Endothelial cell of umbilical vein (primary cell): ENCODE measurements at places on chromosomes 11 and 22. TPM values are rescaled to one million over a fixed set of nuclear protein-coding genes. Genes with fewer than 3 reads are reported as not detected.

The GLB1L2 gene
- 0.48 and 0.59 TPM in 2 replicates for polyA plus RNA-seq

The GLB1L3 gene
- polyA plus RNA-seq, result not detected in 2 replicates

The PTPRCAP gene
- 3.6 and 6.5 TPM in 2 replicates for polyA plus RNA-seq

- DNase-seq, result no peak
Observed at GRCh38 chr11:123195188-123196059, at the start of gene CLMP. CLMP (minus strand) TSS chr11:123195248; CDS start chr11:123194940, 308 bp downstream.

GRCh38 chr22:32744176-32744959 lies 57.1 kb upstream of the TIMP3 start:
- no peak for DNase-seq

DNA sequence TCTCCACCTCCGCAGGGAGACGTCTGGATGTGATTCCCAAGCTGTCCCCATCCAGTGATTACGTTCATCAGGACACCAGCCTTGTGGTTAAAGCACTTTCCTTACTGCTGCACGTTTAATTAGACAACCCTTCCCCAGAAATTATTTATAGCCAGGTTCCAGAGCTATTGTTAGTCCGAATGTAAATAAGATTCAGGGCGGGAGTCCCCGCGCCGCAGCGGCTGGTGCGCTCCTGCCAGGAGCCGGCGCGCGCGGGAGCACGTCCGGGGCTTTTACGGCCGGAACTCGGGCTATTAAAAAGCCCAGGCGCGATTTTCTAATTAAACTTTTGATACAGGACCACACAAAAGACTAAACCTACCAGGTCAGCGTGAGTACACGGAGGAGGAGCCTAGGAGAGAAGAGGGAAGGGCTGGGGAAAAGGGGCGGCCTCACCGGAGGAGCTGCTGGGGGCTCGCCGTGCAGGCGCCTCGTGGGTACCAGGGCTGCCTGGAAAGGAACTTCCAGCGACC lies 538.3 kb downstream of the OPCML start:
- no peak for DNase-seq

DNA sequence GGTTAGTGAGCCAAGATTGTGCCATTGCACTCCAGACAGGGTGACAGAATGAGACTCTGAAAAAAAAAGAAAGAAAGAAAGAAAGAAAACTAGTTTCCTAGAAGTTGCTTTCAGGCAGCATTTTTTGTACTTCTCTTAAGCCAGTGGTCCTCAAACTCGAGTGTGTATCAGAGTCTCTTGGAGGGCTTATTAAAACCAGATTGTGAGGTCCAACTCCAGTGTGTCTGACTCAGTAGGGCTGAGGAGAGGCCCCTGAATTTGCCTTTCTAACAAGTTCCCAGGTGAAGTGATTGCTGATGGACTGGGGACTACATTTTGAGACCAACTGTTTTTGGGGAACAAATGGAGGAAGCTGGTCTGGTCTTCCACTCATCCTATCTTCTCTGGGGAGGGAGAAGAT lies 57.5 kb upstream of the VSTM5 start:
- no peak for DNase-seq

DNA sequence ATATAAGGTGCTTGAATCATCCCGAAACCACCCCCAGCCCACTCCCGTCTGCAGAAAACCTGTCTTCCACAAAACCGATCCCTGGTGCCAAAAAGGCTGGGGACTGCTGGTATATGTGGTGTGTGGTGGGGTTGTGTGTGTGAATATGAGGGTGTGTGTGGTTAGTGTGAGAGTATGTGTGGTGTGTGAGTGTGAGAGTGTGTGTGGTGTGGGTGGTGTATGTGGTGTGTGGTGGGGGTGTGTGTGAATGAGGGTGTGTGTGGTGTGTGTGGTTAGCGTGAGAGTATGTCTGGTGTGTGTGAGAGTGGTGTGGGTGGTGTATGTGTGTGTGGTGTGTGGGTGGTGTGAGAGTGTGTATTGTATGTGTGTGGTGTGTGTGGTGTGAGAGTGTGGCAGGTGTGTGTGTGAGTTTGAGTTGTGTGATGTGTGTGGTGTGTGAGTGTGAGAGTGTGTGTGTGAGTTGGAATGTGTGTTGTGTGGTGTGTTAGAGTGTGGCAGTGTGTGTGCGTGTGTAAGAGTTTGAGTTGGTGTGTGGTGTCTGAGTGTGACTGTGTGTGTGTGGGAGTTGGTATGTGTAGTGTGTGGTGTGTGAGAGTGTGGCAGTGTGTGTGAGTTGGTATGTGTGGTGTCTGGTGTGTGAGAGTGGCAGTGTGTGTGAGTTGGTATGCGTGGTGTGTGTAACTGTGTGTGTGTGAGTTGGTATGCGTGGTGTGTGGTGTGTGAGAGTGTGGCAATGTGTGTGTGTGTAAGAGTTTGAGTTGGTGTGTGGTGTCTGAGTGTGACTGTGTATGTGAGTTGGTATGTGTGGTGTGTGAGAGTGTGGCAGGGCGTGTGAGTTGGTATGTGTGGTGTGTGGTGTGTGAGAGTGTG lies 6.5 kb downstream of the UPK3A start:
- no peak for DNase-seq

- DNase-seq, result no peak
Observed at GRCh38 chr11:11558826-11559225, 63.0 kb downstream of the GALNT18 start.

GRCh38 chr22:45673482-45674175 lies 2.0 kb downstream of the ATXN10 start:
- no peak for DNase-seq

DNA sequence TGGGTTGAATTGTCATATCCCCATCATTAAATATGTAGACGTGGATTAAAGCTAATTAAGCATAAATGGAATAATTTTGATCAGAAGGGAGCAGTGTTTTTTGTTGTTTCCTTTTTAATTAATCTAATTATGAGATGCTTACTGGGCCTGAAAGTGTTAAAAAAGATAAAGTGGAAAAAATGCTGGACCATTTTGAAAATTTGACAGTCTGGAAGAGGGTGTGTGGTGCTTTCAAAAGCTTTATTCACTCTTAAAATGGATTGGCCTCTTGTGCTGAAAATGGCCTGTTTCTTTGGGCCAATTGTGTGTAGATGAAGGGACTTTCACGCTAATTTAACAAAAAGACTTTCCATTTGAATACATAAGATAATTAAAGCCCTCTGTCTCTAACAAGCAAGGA lies 1.8 kb downstream of the TNRC6B start:
- DNase-seq, result no peak

- DNase-seq, result no peak
Observed at GRCh38 chr11:85717429-85717828, 31.4 kb upstream of the CCDC89 start.

DNA sequence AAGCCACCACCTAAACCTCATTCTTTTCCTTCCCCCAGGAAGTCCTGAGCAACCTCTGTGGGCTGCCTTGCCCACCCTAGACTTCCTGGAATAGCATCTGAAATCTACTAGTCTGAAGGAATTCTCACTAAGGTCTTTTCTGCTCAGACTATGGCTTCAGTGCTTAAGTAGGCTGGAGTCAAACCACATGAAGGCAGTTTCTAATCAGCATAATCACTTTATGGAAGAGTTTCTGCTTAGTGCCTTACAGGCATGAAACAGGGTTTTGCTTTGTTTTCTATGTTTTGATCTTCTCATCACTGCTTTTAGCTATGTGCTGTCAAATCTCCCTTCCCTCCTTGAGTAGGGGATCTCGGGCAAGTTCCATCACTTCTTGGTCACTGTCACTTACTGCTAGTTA lies 117.7 kb downstream of the WT1 start:
- DNase-seq, result no peak
